ENCODE measurements at places on chromosomes 11 and 22.

DNA sequence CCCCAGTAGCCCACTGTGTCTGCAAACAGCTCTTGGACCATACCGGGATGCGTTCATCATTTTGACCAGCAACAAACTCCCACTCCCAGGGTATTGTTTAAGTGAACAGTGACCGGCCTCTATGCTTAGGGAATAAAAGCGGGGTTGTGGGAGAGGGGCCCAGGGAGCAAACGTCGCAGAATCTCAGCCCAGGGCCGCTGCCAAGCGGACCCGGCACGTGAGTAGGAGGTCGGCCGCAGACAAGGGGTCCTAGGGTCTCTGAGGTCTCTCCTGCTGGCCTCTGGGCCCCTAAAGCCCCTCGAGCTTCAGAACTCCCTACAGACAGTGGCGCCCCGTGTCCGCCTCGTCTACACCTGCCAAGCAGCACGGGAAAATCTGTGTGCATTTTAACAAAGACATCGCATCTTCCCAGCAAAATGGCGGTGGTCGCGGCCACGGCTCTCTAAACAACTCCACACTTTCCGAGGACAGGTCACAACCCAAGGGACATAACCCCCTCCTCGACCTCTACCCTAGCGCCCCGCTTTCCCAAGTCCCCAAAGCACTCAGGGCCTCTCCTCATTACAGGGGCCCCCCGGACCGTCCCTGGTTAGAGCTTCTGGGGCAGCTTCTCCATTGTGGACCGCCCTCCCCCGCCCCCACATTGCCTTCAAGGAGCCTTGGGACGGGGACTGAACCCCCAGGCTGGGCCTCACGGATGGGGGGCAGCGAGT, 3.9 kb upstream of the GCAT start:
- no peak for DNase-seq

DNA sequence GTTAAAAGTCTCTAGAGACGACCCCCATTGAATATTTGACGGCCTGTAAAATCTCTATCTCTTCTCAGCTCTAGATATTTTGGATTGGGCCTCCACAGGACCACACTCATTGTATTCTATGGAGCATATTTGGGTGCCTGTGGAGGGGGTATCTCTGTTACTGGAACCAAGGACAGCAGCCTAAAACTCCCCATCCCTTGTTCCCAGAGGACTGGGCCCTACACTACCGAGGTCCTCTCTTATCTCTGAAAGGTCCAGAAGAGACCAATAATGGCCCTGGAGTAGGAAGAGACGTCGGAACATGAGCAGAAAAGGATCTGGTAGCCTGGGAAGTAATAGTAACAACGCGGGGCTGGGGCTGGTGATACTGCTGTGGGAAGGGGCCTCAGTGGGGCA, 542 bp downstream of the HPS4 start:
- DNase-seq = no peak

GRCh38 chr11:32510039-32510438, 73.6 kb upstream of the EIF3M start:
- no peak for DNase-seq

DNA sequence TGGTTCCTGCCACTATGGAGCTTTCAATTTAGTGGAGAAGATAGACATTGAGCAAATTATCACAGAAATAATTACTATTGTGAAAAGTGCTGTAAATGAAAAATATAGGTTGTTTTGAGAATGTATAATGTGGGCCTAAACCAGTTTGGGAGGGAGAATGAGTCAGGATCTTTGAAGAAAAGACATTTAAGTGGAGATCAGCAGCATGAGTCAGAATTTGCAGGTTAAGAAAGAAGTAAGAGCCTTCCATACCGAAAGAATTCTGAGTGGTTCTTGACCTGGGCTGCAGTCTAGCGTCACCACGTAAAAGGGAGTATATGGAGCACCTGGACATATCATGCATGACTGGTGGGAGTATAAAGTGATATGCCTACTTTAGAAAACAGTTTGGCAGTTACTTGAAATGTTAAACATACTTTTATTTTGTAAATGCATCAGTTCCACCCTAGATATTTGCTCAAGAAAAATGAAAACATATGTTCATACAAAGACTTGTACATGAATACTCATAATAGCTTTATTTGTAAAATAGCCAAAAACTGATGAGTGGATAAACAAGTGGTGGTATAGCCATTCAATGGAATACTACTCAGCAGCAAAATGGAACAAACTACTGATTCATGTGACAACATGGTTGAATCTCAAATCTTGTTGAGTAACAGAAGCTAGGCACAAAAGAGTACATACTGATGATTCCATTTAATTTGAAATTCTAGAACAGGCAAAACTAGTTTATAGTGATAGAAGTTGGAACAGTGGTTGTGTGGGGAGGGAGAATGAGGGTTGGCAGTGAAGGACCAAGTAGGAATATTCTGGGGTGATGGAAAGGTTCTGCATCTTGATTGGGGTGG, 99.2 kb downstream of the STIM1 start:
- DNase-seq = no peak

DNA sequence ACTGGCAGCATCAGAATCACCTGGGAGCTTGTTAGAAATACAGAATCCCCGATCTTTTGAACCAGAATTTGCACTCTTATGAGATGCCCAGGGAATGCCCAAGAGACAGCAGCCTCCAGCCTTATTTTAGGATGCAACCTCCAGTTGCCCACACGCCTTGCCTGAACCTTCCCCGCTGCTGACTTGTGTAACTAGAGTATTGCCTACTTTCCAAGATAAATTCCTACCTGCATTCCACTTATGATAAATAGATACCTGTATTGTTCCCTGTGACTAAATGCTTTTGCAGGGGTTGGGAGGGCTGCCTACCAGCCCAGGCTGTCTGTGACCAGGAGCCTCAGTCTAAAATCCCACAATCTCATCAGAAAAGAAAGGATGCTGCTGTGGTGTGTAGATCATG, 44.3 kb upstream of the HMGXB4 start:
- DNase-seq = no peak

GRCh38 chr11:27563201-27563600, 56.6 kb upstream of the LIN7C start:
- DNase-seq = no peak

DNA sequence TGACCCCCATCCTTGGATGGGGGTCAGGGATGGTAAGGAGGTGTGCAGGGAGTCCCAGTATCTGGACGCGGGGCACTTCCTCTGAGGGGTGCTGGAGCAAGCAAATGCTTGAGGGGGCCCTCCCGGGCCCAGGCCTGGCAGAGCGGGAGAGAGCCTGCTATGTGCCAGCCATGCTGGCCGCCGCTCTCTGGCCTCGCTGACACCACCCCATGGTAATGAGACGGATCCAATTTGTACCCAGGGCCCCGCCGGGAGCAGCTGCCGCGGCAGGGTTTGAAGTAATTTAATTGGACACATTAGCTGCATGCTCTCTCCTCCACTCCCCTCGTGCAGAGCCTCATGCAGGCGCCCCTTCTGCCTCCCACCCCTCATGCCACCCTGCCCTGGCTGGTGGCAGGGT, 6.3 kb downstream of the SYT7 start:
- DNase-seq = no peak

DNA sequence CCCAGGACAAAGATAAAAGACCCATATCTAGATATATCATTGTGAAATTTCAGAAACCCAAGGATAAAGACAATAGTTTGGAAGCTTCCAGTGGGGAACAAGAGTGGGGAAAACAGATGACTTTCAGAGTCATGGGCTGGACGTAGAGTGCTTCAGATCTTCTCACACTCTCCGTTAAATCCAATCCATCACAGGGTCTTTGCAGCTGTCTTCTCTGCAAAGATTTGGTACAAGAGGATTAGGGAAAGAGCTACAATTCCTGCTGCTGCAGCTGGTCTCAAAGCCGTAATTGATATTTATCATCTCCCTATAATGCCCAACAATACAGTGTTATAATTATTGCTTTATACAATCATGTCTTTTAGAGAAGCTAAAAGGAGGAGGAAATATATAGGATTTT, 63.4 kb upstream of the CLPB start:
- DNase-seq = no peak

DNA sequence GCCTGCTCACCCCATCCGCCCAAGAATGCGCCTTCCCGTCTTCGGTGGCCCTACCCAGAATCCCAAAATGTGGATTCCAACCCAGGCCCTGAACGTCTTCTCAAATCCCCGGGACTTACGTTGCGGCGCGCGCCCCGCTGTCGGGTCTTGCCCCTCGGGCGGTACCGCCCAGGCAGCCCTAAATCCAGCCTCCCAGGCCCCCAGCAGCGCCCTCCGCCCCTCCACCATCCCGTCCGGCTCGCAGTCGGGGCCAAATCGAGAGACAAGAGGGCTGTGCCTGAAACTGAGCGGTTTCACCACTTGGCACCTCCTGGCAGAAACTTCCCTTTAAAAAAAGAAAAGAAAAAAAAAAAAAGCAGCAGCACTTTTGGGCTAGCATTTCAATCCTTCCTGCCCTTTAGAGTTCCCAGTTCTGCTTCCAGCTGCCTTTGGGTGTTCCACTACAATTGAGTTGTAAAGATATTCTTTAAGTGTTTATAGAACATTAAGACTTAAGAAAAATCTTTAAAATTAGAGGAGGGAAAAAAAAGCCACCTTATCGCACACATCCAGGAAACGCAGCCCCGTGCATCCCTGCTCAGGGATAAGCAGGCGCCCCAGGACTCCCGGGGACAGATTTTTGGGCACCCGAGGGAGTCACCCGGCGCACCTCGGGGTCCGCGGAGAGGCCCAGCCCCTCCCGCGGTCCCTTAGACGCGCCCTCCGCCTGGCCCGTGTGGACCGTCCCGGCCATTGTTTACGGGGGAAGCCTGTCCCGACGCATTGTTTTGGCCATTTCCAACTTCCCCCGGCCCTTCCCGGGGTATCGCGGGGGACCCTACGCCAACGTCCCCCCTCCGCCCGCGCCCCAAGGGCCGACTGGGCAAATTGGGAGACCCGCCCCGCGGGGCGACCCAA, 57.6 kb downstream of the KCNJ4 start:
- no peak for DNase-seq

DNA sequence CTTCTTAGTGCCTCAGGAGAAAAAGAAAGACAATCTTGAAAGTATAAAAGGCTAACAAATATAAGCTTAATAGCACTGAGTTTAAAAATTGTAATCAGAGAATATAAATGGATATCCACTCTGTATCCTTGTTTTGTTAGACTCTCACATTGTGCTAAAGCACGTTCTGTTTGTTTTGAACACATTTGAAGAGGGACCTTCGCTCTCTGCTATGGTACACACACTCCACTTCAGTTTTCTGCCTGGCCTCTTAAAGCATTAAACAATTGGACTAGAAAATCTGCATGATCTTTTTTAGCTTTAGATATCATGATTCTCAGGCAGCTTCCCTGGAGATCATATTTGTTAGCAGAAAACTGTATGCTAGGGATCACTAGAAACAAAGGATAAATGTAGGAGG, 40.3 kb upstream of the PGR start:
- DNase-seq = no peak

GRCh38 chr11:66287889-66288670, 863 bp downstream of the YIF1A start:
- no peak for DNase-seq

GRCh38 chr11:34050581-34051348, 766 bp upstream of the CAPRIN1 start:
- no peak for DNase-seq

Data from activated CD4-positive, alpha-beta T cell treated with anti-CD3 and anti-CD28 coated beads, Interleukin-2, amount 50 U/mL, for 1 hour (primary cell).